ENCODE measurements at places on chromosomes 16 and 17.

DNA sequence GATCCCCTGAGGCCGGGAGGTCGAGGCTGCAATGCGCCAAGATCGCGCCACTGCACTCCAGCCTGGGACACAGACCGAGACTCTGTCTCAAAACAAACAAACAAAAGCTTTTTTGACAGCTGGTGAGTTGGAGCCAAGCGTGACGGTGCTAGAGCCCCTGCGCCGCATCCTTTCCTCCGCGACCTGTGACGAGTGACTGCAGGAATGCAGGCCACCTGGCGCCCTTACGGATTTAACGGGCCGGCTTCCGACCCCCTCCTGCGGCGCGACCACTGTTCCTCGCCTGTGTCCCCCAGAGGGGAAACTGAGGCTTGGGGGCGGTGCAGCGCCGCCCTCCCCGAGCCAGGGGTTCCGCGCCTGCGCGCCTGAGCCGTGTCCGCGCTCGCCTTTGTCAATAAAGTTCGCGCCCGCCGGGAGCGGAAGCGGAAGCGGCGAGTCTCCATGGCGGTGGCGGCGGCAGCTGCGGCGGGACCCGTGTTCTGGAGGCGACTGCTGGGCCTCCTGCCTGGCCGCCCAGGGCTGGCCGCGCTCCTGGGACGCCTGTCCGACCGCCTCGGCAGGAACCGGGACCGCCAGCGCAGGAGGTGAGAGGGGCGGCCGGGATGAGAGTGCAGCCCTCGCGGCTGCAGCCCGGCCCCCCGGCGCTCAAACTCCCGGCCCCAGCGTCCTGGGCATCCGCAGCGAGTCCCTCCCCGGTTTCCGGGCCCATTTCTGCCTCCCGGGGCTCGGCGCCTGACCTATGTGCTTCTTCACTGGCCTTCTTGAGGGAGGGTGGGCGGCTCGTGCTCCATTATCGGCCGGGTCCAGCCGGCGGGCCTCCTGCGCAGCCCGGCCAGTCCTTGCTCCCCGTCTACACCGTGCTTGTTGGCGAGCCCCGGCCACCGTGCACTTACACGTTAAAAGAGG lies at the start of gene PGS1:
TSS of gene PGS1 (plus strand) at position 425 of the 906 bp plus-strand sequence. CDS start at position 442, 17 bp downstream.
- DNase-seq, result peak; percentile 66

DNA sequence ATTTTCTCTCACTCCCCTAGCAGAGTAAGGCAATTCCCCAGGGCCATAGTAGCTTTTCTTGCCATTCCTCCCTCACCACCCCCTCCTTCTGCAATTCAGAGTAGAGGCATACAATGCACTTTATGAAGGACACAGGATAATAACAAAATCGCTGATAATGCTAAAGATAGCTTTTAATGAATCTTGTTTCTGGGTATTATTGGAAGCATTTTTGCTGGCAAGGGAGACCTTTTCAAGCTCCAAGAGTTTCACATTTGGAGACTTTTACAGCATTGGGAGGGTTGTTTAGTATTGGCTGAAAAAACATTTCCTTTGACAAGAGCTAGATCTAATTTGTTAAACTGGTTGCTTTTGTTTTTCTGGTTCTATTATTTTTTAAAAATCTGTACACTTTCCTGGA lies 573.0 kb upstream of the C16orf82 start:
- DNase-seq, result no peak

GRCh38 chr17:1134634-1135324 lies 45.0 kb downstream of the ABR start:
- DNase-seq, result no peak

DNA sequence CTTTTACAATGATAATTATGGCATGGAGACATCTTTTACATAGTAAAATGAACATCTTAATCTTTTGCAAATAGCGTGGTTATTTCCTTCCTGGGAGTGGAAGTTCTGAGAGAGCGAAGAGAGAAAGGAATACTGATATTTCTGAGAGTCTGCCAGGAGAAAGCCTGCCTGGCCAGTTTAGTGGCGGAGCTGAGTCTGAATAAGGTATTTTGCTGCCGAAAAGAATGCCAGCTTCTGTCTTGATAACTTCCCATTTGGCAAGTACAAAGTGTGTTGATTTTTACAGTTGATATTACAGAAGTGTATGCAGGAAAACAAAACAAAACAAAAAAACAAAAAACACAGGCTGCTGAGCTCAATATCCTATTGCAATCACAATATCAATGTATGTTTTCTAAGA lies 55.9 kb downstream of the KCNJ2 start:
- DNase-seq, result no peak

- DNase-seq, result no peak
Observed at GRCh38 chr17:67433248-67433924, 56.3 kb downstream of the PITPNC1 start.

DNA sequence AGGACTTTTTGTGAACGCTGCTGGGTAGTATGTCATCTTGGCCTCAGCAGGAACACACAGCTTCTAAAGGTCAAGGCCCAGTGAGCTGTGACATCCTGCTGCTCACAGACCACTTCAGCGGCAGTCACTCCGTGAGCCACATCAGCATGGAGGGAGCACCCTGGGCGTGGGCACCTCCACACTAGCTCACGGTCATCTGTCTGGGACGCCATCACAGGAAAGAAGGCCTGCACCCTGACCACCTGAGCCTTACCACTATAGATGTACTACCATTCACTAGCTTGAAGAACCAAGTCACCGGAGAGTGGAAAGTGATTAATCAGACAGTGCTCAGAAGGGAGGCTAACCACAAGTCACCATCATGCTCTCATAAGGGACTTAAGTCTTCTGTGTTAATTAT lies 3.3 kb downstream of the AXIN1 start:
- no peak for DNase-seq

DNA sequence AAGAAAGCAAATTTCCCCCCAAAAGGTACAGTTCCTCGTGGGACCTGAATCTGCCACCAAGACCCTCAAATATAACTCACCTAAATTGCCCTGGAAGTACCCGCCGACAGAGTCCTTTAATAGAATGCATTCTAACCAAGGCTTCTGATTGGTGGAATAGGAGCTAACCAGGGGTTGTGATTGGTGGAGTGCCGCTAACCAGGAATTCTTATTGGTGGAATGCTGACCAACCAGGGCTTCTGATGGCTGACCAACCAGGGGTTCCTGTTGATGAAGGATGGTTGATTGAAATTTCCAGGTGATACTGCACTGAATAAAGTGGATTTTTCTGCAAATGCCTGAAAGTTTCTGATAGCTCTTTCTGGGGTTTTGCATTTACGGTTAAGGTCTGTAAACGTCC lies 6.5 kb downstream of the TFAP4 start:
- DNase-seq, result no peak

- no peak for DNase-seq
Observed at GRCh38 chr17:19380481-19381301, 2.4 kb downstream of the MAPK7 start.

DNA sequence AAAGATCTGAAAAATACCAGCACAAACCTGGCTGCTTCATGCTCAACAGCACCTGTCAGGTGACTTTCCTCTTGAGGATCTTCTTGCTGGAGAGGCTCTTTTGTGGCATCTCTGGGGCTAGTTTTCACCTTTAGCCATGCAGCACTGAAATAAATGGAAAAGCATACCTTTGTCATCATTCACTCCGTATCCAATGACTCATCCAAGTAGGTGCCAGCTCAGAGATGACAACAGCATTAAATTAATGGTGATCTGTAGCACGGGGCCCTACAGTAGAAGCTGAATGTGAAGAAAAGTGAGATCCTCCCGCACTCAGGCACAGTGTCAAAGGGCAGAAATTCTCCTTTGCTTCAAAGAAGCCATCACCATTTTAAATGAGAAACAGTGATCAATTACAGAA lies 32.2 kb downstream of the KIAA0753 start:
- DNase-seq, result no peak

DNA sequence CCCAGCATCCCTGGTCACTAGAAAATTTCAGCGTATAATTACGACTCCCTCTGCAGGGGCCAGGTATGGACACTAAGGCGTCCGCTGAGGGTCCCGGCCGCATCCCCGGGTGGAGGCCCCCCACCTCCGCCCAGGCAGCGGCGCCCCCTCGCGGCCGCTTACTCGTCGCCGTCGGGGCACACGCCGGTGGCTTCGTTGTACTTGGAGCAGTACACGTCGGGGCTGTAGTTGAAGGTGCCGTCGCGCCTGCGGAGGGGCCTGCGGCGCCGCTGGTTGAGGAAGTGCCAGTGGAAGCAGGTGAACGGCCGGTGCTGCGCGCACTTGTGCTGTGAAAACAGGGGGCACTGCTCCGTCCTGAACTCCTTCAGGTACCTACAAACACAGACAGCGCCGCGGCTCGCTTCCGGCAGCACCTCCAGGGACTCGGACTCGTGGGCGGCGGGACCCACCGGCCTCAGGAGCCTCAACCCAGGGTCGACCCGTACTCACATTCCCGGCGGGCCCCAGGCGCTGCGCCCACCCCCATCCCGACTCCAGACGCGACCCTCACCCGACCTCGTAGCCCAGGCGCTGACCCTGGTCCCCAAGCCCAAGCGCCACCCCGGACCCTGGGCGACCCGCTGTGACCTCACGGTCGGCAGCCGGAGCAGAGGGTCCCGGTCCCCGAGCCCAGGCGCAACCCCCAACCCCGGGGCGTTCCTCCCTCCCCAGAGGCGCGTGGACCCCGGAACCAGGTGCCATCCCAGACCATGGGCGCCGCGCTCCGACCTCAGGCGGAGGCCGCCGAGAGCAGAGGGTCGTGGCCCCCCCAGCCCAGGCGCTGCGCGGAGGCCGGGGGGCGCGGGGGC lies 596 bp downstream of the UNKL start:
- DNase-seq, result peak; percentile 24

GRCh38 chr17:69501591-69502468 lies 87.3 kb downstream of the MAP2K6 start:
- no peak for DNase-seq

GRCh38 chr16:69494991-69495392 lies 70.6 kb downstream of the CYB5B start:
- DNase-seq, result no peak

DNA sequence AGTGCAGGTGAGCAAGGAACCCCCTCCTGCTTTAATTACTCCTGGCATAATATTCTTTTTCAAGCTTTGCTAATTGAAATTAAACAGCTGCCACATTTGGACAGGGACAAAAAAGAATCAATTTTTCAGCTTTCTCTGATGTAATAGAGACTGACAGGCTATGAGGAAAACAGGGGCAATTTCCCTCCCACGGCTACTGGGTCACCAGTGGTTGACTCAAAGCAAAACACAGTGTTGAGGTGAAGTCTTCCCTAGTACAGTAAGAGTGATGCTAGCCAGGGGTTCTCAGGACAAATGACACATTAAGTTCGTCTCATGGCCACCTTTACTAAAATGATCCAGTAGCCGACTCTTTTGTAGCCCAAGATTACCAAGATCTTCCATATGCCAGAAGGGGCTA lies 38.6 kb upstream of the PMFBP1 start:
- DNase-seq, result no peak
